ENCODE measurements at places on chromosomes 1 and 21.
A peak's percentile ranks its signal among the peaks of the same experiment; 100 is the strongest.

DNA sequence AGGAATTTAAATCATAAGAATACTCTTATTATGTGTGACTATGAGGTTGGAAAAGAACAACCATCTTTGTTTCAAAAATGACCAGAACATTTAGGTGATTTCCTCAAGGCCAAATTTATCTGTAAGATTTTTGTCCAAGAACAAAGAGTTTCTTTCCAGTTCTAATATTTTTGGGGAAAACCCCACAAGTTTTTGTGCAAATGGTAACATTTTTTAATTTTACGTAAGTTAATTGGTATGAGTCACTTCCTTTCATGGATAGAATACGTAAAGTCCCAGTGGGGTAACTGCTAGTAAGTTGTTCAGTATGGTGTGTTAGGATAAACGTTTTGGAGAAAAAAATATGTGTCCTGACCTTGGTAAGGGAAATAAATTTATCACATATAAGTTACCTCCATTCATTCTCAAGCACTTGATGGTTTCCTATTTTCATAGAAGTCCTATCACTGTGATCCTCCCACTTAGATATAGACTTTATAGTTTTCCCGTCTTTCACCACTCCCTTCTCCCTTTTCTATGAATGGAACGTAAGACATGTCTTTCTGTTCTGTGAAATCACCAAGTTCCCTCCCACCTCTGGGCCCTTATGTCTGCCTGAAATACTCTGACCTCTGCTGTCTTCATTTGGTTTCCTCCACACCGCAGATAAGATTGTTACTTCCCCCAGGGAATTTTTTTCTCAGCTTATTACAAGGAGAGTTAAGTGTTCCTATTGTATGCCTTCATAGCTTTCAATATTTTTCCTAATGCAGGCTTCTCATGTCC is 34.9 kb upstream of the TSNAX start:
- DNase-seq: no peak

- DNase-seq: no peak
Measured at GRCh38 chr1:151309811-151310323, 17.3 kb downstream of the PI4KB start.

DNA sequence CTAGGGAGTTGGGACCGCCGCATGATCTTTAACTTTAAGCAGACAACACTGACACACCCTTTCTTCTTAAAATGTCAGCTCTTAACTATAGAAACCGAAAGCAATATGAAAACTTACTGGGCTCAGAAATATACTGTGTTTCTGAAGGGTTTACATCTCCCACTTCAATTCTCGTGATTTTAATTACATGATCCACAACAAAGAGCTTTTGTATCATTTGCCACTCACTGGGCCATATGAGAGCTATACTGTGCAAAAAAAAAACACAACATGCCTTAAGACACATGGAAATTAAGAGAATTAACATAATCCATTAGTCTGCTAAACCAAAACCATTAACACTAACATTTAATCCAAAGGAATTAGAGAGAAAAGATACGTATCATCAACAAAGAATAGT is 35.0 kb upstream of the RAP1GAP start:
- DNase-seq: no peak

DNA sequence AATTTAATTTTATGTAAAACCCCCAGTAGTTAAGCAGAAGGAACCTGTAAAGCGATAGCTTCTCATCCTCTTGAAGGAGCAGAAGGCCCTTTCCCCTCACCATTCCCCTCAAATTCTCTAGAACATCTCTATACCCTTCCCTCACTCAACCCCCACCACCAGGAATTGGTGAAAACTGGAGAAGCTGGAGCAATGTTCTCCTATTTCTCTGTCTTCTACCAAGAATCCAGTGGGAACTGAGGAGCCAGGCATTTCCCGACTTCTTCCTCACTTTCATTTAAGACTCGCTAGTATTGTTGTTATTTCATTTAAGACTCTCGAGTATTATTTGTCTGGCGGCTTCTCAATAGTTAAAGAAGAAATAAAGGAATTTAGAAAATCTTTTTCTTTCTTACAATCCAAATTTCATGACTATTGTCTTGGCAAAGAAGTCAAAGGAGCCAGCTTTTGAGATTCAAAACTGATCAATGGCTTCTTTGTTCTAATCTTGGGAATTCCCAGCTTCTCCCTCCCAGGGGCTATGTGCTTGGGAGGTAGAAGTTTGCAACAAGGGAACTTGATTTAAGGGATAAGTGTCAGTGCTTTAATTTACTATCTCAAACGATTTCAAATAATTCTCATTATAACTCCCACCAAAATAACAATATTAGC is 253.3 kb upstream of the ADGRL2 start:
- DNase-seq: no peak

DNA sequence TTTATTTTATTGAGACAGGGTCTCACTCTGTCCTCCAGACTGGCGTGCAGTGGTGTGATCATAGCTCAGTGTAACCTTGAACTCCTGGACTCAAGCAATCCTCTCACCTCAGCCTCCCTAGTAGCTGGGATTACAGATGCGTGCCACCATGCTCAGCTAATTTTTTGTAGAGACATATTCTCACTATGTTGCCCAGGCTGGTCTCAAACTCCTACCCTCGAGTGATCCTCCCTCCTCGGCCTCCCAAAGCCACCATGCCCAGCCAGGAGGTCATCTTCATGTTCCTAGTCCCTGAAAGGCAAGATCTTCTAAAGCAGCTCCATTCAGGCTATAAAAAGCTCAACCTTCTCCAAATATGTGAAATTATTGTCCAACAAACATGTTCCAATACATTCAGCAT is 53.9 kb downstream of the TOR1AIP2 start:
- DNase-seq: no peak

DNA sequence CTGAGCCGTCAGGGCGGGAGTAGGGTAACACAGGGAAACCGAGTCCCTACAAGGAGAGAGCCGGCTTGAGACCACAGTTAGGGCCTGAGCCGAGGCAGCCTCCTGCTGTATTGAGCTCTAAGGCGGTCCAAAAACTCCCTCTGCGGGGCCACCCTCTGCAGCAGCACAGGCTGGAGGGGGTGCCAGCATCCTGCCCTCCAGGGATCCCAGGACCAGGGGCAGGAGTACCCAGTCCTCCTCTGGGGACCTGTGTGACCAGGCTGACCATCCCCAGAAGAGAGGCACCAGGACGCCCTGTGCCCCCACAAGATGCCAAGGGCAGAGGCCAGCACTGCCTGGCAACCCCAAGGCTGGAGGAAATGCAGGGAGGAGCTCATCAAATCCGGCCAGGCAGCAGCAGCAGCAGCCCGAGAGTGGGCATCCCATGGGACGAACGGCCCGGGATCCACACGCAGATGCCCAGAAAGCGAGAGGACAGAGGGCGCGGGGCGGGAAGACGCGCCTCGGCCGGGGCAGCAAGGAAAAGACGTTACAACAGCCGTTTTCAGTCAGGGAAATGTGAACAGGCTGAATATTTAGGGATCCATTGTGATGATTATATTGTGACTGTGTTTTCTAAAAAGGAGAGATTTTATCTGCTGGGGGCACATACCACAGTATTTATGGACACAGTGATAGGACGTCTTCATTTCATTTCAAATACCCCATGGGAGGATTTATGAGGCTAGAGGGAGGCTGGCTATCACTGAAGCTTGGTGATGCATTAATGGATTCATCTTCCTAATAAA is 57.1 kb upstream of the COL18A1 start:
- no peak for DNase-seq

GRCh38 chr1:87144981-87145380 is 183.7 kb upstream of the LMO4 start:
- DNase-seq: no peak

GRCh38 chr1:205351984-205352713 is 4.6 kb downstream of the KLHDC8A start:
- DNase-seq: no peak

- no peak for DNase-seq
Measured at GRCh38 chr1:246609632-246610031, 43.4 kb downstream of the CNST start.

DNA sequence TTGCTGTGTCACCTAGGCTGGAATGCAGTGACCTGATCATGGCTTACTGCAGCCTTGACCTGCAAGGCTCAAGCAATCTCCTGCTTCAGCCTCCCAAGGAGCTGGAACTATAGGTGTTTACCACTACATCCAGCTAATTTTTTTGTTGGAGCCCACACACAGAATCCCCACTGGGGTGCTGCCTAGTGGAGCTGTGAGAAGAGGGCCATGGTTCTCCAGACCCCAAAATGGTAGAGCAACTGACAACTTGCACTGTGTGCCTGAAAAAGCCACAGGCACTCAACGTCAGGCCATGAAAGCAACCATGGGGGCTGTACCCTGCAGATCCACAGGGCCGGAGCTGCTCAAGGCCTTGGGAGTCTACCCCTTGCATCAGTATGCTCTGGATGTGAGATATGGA is 39.1 kb upstream of the PTPRC start:
- no peak for DNase-seq

- no peak for DNase-seq
Measured at GRCh38 chr1:153035211-153035610, 4.2 kb downstream of the SPRR1B start.

GRCh38 chr1:32405672-32406467 is 11.6 kb upstream of the BSDC1 start:
- no peak for DNase-seq

DNA sequence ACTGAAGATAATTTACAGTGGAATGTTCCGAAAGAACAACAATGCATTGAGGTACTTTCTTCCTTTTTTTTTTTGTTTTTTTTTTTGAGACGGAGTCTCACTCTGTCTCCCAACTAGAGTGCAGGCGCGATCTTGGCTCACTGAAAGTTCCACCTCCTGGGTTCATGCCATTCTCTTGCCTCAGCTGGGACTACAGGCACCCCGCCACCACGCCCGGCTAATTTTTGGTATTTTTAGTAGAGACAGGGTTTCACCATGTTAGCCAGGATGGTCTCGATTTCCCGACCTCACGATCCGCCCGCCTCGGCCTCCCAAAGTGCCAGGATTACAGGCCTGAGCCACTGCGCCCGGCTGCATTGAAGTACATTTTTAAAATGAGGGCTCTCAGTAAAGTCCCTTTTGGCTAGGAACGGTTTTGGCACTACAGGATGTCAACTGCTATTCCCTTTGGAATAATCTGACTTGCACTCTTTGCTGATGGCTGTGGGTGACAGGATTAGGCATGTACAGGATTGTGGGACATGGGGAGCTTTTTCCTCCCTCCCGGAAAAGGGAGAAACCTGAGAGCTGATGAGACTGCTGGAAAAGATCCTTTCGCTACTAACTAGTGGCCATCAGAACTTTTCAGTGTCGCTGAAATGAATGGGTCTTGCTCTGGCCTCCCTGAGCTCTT is 56.9 kb upstream of the EDEM3 start:
- DNase-seq: no peak

GRCh38 chr21:43815107-43815613 is 25.8 kb downstream of the RRP1 start:
- DNase-seq: no peak

DNA sequence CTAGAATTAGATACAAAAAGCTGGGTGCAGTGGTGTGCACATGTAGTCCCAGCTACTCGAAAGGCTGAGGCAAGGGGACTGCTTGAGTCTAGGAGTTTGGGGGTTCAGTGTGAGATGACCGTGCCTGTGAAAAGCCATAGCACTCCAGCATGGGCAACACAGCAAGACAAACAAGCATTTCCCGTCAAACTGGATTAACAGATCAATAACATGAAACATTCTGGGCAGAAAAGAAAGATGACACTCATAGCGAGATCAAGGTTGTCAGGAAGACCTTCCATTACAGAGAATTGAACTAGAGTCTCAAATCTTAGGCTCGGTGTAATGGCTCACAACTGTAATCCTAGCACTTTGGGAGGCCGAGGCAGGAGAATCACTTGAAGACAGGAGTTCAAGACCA is 14.0 kb downstream of the TFB2M start:
- DNase-seq: no peak

- DNase-seq: no peak
Measured at GRCh38 chr1:50829014-50829958, 130.8 kb downstream of the FAF1 start.

GRCh38 chr21:25735646-25736597 is 1.1 kb downstream of the GABPA start:
- DNase-seq: peak; percentile 77

GRCh38 chr21:33189237-33189636 is 40.5 kb upstream of the IFNAR2 start:
- DNase-seq: no peak

DNA sequence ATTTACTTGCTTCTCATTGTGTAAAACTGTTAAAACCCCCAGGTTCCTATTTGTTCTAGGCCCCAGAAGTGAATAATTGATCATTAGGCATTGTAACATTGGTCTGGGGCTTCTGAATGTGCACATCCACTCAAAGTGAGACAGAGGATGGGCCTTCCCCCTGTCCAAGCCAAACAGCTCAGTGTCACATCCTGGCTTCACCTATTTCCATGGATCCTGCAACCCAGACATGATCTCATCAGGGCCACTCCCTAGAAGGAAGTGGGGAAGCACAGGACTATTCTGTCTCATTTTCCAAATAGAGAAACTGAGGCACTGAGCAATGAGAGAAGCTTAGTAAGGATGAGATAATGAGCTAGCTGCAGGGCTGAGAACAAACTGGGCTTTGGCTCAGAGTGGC is 47.4 kb upstream of the TSPAN2 start:
- DNase-seq: no peak

DNA sequence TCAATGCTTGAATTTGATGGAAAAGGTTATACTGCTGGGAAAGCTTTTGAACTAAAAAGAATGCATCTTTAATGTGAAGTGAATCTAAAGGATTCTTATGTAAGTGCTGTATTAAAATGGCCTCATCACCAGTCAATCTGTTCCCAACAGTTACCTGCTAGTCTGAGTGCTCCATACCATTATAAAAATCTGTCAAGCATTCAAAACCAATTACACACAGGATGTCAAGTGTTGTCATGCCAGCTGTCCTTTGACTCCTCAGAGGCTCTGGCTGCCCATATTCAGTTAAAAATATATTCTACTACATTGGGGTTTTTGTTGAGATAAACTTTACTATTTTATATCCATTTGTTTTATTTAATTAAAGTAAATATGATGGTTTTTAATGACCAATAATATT is 1587.7 kb downstream of the AMY1C start:
- DNase-seq: no peak

DNA sequence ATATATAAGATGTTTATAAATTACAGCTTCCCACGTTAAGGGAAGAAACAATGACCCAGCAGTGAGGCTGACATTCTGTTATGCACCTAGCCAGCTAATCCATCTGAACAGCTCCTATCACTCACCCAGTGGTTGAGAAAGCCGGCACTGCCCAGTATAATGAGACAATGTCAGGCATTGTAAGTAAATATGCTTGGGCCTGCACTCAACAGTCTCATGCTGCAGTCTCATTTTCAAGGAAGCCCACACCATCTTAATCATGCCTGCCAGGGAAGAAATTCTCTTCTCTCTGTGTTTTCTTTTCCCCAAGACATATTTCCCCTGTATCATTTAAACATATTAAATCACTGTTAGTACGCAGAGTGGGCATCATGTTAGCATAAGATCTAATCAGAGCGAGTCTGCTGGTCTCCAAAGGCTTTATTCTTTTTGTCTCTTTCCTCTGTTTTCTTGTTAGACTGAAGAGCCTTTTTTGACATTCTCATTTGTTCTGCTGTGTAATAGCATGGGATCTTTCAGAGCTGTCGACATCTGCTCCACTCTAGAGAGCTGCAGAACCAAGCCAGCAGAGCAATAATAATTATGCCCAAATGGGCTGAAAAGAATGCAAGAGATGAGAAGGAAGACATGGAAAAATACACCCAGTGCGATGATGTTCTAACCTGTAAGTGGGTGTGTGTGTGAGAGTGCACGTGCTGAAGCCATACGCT is 67.6 kb upstream of the SLC22A15 start:
- DNase-seq: no peak
